ENCODE measurements at places on chromosomes 11 and 22.

DNA sequence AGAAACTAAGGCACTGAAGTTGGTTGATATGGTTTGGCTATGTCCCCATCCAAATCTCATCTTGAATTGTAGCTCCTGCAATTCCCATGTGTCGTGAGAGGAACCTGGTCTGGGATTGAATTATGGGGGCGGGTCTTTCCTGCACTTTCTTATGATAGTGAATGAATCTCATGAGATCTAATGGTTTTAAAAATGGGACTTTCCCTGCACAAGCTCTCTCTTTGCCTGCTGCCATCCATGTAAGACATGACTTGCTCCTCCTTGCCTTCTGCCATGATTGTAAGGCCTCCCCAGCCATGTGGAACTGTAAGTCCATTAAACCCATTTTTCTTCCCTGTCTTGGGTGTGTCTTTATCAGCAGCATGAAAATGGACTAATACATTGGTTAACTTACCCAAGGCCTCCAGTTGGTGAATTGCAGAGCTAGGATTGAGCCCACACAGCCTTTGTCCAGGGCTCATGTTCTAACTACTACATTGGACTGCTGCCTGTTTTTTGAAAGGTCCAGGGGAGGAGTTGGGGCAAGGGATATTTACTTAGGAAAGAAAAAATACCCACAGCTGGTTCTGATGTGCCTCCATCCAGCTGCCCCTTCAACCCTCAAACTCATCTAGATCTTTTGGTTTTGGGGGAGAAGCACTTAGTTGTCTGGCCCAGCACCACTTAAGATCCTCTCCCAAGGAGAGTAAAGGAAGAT lies 107.8 kb upstream of the NAV2 start:
- no peak for DNase-seq

- DNase-seq, result no peak
These were observed 5.1 kb downstream of the INSC start for GRCh38 chr11:15119826-15120225.

DNA sequence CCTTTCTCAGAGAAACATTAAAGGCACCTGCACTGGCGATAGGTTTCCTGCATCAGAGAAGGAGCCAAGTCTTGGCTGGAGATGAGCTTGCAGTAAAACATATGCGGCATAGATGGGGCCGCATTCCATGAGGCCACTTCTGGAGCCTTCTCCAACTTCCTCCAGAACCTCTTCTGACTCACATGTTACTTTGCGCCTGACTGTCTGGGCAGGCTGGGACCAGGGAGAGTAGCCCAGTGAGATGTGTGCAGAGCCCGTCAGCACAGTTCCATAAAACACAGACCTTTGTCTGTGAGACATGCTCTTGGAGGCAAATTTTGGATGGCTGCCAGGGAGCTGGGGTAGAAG lies 55.4 kb upstream of the BID start:
- no peak for DNase-seq

- DNase-seq, result no peak
These were observed 10.6 kb downstream of the KCNC1 start for GRCh38 chr11:17745023-17745772.

DNA sequence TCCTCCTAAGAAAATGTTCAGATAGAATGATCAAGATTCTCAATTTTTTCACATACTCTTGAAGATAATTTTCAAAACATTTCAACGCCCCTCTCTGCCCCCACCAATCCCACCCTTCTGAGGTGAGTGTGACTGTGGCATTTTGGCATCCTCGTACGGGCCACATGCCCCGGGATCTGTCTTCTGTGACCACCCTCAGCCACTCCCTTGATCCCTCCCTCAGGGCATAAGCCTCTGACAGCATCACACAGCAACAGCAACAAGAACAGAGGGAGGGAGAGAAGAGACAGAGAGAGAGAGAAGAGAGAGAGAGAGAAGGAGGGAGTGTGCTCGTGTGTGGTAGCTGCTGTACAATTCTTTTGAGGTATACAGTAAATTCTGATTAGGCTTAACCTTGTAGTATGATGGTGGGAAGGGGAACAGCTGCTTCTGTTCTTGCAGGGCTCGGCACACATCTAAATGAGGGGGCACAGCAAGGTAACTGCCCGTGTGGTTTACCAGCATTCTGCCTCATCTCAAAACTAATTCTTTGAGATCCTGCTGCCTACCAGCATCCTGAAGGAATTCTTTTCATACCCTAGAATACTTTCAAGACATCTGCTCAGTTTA lies 21.4 kb downstream of the SCUBE2 start:
- DNase-seq, result peak; percentile 56

- no peak for DNase-seq
These were observed 352.9 kb downstream of the TENM4 start for GRCh38 chr11:79087961-79088318.

DNA sequence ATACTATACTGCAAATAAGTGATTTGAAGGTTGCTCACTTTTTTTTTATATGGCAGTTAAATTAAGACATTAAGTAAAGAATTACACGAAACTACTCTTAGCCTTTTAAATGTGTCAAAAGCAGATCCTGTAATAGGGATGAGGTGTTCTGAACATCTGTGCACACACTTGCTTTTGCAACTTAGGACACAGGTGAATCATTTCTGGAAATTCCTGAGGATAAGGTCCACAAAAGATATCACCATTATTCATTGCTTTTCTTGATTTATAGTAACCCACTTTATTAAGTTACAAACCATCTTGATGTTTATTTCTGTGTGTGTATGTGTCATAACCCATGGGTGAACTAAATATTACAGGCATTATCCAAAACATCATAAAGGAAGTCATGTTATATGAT lies 55.9 kb downstream of the SLC5A12 start:
- no peak for DNase-seq

DNA sequence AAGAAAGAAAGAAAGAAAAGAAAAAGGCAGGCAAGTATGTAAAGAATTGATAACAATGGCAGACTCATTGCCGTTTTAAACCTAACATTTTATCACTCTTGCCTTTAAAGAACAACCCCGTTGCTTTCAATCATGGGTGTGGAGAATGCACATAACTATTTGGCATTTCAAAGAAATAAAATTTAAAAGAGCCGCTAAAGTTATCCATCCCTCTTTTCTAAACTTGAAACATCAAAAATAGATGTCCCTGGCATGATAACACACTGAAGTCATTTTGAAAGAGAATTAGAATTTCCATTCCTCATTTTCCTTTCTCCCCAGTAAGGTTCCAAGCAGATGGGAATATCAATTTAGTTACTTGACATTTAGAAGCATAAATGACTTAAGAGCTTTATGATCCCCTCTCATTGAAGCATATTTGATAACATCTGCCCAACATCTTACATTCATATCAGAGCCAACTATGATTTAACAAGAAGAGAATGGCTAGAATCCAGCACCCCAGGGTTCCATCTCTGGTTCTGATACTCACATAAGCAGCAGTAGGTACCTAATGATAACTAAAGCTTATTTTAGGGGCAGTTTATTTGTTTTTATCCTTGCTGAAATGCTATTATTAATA lies 529.6 kb upstream of the LRRC4C start:
- no peak for DNase-seq

GRCh38 chr22:35477911-35478582 lies 62.6 kb upstream of the RASD2 start:
- no peak for DNase-seq

DNA sequence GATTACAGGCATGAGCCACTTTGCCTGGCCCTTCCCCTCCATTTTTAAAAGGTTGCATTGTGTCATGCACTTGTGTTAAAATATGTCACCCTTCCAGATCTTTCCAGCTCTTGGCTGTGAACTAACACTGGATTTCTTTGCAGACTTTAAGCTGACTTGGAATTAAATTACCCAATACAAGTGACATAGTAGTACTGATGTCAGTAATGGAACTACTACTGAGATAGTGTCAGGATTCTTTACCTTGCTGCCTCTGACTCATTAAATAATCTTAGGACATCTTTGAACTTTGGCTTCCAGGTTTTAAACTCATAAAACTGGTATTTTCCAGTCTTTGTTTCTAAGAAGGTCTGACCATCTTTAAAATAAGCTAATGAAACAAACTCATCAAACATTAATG lies 51.8 kb upstream of the OR4B1 start:
- no peak for DNase-seq

GRCh38 chr11:71358122-71358728 lies 90.0 kb downstream of the DHCR7 start:
- DNase-seq, result no peak

DNA sequence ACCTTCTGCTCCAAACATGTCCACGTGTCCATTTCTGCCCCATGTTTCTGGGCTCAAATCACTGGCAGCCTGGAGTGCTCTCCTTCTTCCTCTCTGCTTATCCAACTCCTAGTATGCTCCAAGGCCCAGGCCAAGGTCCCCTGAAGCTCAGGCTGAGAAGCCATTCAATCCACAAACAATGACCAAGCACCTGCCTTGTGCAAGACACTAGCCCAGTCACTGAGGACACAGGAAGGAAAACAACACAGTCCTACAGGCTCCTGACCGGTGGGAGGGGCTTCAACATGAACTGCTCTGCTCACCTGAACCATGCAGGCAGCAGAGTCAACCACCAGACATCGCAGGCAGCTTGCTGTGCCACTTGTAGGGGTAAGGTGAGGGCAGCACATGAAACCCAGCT lies 93.6 kb downstream of the RPL27A start:
- no peak for DNase-seq

DNA sequence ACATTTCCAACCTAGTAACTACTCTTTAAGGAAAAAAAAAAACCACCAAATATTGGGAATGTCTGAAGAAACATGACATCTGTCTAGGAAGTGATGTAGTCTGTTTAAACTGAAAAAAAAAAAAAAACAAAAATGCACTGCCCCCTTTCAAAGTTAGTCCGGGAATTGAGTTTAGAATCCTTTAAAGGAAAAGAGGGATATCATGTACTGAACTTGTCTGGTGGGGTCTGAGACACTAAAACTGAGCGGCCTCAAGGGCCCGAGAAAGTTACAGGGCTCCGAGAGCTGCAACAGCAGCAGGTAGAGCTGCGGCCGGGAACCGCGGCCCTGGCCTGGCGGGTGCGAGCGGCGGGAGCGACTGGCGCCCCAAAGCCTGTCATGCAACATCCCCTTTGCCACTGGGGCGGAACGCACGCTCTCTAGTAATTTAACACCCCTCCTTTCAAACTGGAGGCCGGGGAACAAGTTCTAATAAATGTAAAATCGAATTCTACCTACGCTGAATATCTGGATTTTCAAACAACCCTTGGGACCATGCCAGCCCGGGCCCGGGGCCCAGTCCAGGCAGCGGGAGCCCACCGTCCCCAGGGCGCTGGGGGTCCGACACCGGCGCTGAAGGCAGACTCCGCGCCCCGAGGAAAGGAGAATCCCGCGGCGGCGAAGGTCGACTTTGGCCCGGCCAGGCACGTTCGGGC lies 736 bp downstream of the RDX start:
- peak; percentile 75 for DNase-seq

DNA sequence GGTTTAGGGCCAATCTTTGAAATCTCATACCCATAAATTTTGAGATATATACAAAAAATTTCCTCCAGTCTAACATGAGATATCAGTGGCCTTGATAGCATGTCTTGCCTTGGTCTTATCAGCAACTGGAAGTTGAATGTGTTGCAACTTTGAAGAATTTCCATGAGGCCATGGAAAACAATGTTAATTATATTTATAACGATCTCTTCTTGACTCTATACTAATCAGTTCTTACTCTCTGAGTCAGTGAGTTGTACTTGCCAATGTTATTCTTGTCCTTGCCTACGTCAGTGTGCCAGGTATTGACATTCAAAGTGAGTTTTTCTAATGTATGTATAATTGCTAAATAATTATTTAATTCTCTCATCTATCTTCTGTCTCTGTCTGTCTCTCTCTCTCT lies 535.1 kb downstream of the KCNA4 start:
- DNase-seq, result no peak

DNA sequence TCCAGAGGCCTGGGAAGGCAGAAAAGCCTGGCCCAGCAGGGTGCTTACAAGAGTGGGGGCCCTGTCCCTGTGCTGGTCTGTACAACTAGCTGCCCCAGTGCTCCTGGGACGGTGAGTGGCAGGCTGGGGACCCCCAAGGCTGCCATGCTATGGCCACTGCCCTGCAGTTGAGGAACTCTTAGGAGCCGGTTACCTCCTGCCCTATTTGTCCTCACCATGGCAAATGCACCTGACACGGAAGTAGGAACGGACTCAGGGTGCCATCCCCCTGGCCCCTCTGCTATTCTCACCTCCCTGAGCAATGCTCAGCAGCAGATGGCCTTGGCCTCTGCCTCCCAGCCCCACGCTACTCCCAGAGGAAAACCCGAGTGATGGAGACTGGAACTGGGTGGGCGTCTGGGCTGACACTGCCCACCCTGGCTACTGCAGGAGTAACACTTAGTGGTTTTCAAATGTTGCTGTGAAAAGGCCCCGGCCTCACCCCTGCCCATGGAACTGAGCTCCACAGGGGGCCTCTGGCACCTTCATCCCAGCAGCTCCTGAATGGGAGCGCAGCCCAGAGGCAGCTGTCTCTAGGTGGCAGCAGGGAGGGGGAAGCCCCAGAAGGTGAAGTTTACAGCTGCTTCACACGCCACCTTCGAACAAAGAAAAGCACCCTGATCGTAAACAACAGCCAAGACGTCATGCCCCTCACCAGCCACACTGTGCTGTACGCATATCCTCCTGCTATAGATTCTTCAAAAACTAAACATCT lies 105.3 kb downstream of the CTTN start:
- no peak for DNase-seq

DNA sequence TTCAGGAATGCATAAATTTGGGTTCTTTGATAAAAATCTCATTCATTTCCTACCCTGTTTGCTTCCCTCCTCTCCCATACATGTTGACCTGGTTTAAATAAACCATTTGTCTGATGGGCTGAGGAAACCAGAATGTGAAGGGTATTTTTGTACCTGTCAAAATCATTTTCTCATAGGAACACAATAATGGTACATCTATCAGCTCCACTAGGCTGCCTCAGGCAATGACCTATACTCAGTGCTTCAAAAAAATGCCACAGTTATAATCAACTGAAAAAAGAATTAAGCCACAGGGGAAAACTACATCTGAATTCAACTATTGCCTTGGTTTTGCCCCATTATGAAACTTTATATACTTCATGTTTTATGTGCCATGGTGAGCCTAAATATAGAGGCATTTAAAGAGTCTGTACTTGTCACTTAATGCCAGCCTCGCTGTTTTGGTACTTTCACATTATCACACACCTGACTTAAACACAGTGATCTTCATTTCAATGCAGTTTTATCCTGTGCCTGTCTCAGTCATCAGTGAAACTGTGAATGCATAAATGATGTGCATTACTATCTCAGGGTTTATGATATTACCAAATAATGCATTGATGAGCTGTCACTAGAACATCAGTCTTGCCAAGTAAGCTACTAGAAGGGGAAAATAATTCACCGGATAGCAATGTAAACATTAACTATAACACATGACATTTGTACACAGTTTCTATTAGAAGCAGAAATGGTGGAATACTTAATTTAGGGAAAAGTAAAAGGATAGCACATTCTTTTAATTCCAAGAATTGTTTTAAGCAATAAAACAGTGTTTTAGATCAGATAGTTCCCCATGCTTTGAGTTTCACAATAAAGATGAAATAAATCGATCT lies 92.7 kb downstream of the MSANTD4 start:
- DNase-seq, result no peak

GRCh38 chr11:134544095-134544815 lies 132.2 kb upstream of the B3GAT1 start:
- peak; percentile 36 for DNase-seq

GRCh38 chr11:69249311-69250185 lies 44.4 kb upstream of the MYEOV start:
- no peak for DNase-seq

All from coronary artery (tissue), 2 donors.